ENCODE measurements at places on chromosomes 13 and 19.
A peak's percentile ranks its signal among the peaks of the same experiment; 100 is the strongest.

GRCh38 chr19:2578901-2579677 is 103.2 kb downstream of the GADD45B start:
- peak; percentile 89 for DNase-seq

DNA sequence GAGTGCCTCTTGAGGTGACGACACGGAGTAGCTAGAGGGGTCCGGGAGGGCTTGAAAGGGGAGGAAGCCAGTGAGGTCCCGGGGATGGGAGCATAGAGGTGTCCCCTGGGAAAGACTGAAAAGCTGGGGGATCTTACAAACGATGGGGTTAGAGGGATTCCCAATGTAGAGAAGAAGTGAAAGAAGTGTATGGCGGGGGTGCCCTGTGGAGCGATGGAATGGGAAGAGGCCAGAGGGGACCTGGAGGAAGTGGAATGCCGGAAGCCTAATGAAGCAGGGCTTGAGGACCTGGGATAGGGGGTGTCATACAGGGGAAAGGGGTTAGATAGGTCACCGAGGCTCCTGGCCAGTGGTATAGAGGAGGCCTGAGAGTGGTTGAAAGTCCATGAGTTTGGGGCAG is 580 bp downstream of the AP2A1 start:
- no peak for DNase-seq

GRCh38 chr13:51553531-51553930 is 30.7 kb upstream of the WDFY2 start:
- DNase-seq, result no peak

GRCh38 chr13:37481885-37482227 is 116.7 kb downstream of the POSTN start:
- DNase-seq, result no peak

DNA sequence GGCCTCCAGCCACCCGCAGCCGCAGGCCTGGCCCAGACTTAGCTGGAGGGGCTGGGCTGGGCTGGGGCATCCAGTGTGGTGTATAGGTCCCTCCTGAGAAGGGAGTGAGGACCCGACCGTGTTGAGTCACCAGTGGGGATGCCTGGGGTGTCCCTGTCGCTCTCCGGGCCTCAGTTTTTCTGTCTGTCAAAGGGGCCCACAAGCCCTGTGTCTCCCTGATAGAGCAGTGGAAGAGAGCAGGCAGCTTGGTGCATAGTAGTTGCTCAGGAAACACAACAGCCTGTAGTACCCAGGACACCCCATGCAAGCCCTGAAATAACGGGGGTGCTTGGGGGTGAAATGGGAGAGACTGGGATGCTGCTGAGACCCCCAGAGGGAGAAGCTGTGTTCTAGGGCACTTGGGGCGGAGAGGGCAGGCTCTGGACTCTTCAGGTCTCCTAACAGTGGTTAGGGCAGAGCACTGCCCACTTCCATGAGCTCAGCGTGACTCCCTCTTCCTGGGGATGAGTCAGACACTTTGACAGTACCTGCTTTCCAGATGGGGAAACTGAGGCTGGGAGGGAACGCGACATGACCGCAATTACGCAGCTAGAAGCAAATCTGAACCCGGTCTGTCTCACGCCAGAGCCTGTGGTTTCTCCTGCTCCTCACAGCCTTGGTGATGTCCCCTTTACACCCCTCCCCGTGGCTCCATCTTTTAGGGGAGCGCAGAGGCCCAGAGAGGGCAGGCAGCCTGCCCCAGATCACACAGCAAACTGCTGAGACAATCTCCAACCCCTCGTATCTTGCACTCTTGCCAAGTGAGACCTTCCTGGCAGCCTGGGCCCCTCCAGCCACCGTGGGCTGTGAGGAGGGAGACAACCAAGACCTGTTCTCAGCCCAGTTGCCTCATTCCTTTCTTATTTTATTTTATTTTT is 692 bp downstream of the SULT2B1 start:
- no peak for DNase-seq

GRCh38 chr13:59679254-59679653 is 484.5 kb downstream of the DIAPH3 start:
- DNase-seq, result no peak

DNA sequence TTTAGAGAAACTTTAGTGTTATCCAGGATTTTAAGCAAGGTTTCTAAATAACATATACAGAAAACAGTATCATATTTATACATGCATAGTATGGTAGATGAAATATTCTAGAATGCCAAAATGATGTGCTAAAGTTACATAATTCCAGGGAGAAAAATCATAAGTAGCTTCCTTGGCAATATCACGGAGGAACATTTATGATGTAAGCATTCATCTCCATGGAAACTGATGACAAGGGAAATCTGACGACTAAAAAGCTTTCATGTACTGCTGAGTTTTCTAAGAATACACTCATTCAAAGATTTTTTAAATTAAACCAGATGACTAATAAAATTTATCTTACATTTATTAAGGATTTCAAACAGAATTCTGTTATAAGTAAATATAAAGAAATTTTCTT is 4.7 kb downstream of the TEX30 start:
- DNase-seq, result no peak

DNA sequence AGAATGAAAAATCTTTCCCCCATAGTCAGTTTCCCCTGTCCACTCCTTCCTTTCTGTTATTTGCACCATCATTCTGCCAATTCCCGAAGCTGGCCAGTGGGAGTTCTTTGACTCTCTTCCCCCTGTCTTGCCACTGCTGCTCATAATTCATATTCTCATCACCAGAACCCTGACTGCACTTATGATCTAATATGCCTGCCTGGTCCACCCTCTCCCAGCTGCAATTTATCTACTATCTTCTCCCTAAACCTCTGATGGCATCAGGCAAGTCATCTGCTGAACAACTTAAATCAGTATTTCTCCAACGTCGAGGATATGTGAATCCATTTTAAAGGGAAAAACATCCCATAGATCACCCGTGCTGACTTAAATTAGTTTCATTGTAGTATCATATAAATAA is 458.0 kb upstream of the GPC6 start:
- no peak for DNase-seq

DNA sequence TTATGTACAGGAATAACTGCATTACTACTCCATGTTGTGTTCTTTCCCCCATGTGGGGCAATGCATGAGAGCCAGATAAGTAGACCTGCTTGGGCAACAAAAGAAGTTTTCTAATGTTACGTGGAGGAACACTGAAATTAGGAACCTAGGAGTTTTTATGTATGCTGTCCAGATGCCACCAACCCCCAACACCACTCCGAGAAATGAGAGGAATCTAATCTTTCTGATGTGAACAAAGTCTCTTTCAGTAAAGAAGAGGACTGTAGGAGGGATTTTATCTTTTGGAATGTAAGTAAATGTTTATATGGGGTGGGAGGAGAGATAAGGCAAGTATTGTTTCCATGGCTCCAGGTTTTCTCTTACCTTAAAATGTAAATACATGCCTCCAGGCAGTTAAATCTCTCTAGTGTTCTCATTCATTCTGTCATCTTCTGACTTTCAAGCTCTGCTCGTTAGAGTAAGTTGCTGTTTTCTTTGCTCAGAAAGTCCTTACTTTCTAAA is 820.6 kb downstream of the PCDH17 start:
- DNase-seq, result no peak

- DNase-seq, result no peak
Measured at GRCh38 chr19:7933828-7934725, 8.1 kb upstream of the CTXN1 start.

DNA sequence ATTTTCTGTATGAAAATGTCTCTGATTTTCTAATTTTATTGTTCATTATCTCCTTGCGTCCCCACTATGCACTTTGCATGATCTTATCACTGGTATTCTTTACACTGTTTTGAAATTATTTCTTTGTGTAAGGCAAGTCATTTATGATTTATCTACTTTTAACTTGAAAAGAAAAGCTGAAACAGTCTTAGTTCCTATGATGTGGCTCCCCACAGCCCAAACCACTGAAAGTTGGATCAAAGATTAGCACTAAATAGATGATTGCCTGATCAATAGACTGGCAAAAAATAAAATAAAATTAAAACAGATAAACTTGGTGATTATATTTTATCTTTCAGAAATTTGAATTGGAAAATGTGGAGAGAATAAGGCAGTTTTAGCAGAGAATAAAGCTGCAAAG is 1101.9 kb downstream of the PCDH9 start:
- no peak for DNase-seq

DNA sequence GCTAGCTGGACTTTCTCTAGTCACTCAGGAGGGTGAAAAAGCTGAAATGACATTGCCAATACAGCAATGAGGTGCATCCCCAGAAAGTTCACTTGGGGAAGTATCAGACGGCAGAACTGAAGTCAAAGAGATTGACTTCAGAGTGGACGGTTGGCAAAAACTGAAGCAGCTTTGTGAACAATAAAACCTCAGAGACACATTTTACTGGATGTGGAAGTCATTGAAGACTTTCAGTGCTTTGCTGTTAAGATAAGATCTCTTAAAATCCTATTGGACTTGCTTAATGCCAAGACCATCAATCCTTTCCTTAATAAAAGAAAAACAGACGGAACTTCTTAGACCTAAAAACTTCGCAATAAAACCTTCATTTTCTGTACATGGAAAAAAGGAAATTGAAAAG is 103.7 kb downstream of the ABCC4 start:
- no peak for DNase-seq

DNA sequence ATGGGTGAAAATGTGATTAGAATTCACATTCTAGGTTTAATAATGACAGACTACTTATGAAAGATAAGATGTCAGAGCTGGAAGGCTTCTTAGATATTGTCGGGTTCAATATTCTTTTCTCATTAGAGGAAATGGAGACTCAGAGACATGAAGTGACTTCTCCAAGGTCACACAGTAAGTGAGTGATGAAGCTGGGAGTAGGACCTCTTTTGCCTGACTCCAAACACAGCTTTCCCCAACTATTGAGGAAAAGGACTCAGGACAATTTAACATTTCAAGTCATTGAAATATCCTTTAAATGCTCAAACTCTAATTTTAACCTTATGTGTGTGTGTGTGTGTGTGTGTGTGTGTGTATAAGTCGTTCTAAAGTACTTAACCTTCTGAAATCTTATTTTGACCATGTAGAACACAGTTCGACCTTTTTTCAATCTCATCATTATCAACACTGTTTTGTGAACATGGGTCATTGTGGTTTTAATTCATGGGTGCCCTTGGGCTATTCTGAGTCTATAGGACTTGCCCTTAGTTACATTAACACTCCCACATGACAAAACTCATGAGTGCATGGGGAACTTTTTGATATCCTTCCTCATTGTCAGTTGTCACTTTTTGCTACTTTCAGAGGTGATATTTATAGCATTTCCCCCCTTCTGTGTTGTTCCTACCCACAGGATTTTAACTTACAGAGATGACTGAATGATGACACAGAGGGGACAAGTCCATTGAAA is 53.0 kb downstream of the LRCH1 start:
- DNase-seq, result no peak

DNA sequence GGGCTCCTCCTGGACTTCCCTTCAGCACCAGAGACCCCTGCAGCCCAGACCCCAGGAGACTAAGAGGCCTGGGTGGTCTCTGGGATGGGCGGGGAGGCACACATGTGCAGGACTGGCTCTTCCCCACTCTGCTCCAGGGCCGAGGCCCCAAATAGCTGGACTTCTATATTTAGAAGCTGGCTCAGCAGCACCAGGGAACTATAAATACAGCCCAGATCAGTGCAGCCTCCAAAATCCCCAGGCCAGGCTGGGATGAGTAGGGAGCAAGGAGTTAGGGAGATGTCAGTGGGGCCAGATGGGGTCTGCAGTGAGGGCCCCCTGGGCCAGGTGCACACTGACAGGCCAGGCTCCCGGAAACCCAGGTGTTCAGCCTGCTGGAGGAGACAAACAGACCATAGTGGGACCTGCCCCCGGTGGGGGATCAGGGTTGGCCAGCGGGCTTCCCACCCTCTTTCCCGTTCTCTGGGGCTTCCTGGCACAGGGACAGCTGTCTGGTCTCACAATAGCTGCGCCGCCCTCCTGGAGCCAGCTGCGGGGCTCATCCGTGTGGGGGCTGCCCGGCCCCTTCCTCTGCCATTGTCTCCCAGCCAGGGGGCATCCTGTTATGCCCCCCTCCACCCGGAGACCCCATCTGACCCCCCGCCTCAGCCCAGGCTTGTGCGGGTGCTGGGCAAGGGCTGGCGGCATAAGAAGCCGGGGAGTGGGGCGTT is 5.5 kb upstream of the ADGRE5 start:
- no peak for DNase-seq

DNA sequence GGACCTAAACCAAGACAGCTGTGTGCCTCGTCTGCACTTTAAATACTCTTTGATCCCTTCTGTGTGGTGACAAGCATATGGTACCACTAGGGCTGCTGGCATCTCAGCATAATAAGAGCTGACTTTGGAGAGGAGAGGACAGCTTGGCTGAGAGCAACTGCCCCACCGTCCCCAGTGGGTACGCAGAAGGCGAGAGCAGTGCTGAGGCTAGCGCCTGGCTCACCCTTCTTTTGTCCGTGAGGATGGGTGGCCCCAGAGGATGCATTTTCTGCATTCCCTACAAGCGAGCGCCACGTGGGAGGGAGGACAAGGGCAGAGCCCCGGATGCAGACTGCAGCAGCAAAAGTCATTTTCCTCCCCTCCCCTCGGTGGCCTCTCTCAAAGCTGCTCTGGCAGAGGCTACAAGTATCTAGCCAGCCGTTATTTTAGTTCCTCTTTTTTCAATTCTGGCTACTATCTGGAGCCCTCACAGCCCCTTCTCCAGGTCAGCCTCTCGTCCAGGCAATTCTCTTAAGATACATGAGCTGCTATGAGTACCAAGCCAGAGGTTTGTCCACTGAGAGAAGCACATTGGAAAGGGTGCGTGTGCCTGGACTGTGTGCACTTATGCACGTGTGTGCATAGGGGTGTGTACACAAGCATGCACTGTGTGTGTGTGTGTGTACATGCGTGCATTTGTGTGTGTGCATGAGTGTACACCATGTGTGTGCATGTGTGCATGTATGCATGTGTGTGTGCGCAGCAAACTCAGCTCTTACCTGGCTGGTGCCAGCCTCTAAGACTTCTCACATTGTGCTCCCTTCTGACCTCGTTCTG is 51.3 kb downstream of the RAB20 start:
- no peak for DNase-seq

GRCh38 chr19:28705008-28705407 is 507.9 kb downstream of the UQCRFS1 start:
- peak; percentile 45 for DNase-seq

DNA sequence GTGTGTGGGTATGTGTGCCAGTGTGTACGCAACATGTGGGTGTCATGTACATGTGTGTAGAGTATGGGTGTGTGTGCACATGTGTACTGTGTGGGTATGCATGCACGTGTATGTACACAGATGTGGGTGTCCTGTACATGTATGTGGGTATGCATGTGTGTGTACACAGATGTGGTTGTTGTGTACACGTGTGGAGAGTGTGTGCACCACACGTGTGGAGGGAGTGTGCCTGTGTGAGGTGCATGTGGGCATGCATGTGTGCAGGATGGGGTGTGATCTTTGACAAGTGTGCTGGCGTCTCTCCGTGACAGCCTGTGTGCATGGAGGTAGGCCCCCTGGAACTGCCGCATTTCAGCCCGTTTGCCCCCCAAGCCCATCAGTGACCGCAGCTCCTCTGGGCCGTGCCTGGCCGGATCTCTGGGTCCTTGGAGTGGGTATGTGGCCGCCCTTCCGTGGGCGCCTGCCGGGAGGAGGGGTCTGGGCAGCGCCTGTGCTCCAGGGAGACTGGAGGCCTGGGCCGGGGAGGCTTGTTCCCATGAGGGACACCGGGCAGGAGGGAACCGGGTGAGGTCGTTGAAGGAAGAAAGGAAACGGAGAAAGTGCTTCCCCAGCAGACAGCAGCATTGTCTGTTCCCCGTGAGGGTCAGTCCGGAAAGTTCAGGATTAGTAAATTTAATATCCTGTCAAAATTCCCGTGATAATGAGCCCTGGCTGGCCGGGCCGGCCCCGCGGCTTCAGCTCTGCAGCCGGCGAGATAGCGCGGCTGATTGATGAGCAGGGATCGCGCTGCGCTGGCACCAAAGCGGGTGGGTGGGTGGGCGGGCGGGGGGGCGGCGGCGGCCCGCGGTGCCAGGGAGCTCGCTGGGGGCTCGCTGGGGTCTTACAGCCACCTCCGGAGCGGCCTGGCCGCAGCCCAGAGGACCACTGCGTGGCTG is 91.1 kb upstream of the SOX1 start:
- no peak for DNase-seq

Measured in T1000 (cell line).